ENCODE measurements at places on chromosomes 16 and 17.

DNA sequence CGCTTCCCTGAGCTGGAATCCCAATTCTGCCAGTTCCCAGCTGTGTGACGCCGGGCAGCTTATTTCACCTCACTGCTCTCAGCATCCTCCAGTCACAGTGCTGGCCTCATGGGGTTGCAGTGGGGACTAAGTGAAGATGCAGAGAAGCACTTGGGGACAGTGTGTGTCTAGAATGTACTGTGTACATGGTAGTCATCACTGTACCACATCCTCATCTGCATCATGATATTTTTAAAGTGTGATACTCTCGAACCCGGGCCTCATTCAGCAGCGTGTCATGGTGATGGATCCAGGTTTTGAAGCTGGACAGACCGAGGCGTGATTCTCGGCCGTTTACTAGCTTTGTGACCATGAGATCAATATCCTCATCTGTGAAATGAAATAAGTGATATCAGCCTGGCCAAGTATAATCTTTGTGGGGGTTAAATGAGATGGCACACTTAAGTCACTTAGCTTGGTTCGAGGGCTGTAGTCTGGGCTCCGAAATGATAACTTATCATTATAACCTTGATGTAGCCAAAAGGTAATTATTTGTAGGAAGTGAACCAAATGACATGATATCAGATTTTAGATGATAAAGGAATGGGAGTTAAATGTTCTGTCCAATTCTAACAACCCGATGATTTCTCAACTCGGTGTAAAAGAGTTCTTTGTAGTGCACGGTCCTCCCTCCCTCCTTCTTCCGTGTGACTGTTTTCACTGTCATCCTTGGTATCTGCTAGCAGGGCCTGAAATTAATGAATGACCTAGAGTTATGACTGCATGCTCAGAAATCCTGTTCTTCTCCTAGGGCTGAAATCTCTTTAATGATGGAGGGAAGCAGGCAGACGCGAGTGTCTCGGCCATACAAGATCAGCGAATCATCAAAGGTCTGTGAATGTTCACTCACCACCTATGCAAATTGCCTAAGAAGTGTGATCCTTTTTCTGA, 2.0 kb downstream of the KLHL36 start:
- no peak for DNase-seq

DNA sequence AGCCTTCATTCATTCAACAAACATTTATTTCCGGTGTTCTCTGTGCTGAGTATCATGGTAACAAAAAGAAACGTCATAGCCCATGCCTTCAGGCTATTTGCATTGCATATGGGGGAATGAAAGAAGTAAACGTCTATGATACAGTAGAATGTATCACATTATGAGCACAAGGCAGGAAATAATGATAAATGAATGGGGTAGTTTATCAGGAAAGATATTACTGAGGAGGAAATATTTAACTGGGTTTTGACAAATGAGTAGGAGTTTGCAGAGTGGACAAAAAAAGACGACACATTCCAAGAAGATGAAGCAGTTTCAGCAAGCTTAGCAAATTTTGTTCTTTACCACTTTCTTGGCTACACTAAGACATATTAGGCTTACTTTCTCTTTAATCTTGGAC, 1.3 kb upstream of the KRTAP4-7 start:
- no peak for DNase-seq

DNA sequence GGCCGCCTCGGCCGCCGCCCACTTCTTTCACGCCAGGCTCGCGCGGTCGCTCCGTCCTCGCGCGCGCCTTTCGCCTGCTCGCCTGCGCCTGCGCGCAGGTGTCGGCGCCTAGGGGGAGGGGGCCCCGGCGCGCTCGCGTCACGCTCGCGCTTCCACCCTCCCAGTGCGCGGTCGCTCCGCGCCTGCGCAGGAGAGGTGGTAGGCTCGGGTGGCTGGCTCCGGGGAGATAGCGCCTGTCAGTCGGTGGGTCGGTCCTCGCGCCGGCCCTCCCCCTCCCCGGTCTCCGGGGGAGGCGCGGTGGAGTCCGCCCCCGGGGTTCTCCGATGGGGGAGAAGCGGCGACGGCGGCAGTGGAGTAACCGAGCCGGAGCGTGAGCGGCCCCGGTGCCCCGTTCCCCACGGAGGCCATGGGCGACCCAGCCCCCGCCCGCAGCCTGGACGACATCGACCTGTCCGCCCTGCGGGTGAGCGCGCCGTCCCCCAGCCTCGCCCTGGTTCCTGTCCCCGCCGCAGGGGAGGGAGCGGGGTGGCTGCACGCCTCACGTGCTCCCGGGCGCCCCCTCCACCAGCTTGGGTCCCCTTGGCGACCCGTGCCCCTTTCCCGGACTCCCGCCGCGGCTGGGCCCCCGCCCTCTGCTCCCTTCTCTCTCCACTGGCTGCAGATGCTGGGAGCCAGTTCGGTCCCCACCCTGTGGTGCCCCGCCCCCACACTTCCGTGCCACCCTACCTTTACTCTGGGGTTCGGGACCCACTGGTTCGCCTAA, at the start of gene MINK1:
MINK1 (plus strand) TSS at position 163 of the 763 bp plus-strand sequence; CDS start at position 407, 244 bp downstream.
- peak; percentile 87 for DNase-seq

DNA sequence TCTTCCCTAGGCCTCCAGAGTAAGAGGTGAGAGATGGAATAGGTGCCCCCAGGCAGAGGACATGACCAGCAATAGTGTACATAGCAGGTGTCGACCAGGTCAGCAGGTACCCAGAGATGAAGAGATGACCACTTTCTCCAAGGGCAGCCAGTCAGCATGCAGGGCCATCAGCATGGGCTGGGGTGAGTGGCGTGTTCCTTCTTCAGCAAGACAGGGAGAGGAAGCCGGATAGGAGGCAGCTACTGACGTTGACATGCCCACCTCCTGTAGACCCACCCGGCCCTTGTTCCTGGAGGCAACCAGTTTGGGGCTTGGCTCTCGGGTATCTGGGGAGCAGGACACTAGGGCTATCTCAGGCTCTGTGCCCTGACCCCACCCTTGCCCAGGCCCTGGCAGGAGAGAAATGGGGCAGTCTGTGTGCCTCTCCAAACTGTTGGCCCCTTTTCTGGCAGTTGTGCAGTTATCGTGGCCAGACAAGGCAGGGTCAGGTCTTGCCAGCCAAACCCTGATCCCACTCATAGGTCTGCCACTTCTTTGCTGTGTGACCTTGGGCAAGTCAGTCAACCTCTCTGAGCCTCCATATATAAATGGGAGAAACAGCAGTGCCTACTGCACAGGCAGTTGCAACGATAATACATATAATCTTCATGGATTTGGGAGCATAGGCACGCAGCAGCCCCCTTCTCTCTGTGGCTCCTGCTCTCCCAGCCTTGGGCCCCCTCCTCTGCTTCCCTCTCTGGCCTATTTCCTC, 1.4 kb upstream of the NDRG4 start:
- DNase-seq: no peak

- peak; percentile 34 for DNase-seq
Measured at GRCh38 chr17:6666077-6666521, 14.5 kb downstream of the C17orf100 start.

GRCh38 chr16:17784073-17784472, 313.3 kb upstream of the XYLT1 start:
- DNase-seq: no peak

DNA sequence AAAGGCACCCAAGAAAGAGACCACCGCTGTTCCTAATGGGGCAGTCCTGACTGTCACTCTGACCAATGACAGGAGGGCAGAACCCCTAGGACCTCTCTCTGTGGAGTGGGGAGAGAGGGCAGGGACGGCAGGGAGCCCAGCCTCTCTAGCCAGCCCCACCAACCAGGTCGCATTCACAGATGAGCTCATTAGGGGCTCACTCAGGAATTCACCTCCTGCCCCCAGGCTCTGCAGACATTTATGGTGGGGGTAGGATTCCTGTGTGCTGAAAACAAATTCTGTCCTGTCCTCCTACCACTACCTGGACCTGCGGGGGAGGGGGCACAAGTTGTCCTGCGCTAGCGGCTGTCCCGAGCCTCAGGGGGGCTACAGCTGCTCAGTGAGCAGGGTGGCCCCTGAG, 27.7 kb upstream of the GPRC5C start:
- no peak for DNase-seq

DNA sequence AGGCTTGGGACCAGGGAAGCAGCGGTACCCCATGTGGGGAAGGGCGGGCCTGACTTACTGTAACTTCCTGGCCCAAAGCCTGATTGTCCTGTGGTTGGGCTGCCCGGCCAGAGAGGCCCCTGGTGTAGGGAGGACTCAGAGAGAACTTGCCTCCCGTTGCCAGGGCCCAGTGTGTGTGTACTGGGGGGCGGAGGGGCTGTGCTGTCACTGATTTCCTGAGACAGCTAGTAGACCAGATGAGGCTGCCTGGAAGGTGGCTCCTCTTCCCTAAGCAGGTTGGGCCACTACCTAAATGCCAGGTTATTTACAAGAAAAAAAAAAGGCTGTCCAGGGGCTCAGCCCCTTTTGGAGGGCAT, 16.7 kb downstream of the SOCS3 start:
- DNase-seq: no peak

DNA sequence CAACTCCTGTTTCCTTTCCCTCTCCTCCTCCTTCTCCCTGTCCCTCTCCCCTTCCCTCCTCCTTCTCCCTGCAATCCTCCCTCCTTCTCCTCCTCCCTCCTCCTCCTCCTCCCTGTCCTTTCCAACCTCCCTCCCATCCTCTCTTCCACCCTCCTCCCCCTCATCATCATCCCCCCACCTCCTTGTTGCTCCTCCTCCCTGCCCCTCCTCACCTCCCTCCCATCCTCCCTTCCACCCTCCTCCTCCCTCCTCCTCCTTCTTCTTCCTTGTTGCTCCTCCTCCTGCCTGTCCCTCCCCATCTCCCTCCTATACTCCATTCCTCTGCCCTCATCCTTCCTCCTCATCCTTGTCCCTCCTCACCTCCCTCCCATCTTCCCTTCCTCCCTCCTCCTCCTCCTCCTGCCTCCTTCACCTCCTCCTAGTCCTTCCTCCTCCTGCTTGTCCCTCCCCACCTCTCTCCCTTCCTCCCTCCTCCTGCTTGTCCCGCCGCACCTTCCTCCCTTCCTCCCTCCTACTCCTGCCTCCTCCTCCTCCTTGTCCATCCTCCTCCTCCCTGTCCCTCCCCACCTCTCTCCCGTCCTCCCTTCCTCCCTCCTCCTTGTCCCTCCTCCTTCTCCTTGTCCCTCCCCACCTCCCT, 222.5 kb downstream of the IRF8 start:
- DNase-seq: no peak

DNA sequence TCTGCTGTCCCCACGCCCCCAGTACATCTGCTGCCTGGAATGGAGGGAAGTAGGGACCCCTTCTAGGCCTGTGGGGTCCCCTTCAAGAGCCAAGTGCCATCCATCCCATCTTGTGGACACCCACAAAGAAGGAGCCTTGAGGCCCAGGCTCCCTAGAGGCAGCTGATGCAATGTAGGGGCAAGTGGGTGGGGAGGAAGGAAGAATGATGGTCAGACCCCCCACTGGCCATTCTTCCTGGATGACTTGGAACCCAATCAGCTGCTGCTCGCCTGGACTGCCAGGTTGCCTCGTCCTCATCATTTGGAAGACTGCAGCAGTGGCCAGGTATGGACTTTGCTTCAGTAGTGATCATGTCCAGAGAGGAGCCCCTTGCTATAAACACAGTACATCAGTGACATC, 48.9 kb downstream of the SMPD3 start:
- DNase-seq: no peak

DNA sequence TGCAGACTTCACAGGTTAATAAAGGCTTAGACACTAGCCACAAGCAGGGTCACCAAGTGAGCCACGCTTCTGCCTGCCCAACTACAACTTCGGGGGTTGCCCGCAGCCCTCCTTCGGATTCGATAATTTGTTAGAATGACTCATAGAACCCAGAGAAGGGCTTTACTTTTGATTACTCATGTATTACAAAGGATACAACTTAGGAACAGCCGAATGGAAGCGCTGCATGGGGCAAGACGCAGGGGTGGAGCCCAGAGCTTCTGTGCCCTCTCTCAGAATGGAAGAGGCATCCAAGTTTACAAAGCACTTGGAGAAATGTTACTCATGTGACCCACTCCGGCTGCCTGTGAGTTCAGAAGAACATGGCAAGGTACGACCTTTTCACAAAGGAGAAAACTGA, 7.5 kb upstream of the CDH5 start:
- no peak for DNase-seq
